Esophagus squamous epithelium (tissue), 5 donors: ENCODE measurements at places on chromosomes 7 and 10.

DNA sequence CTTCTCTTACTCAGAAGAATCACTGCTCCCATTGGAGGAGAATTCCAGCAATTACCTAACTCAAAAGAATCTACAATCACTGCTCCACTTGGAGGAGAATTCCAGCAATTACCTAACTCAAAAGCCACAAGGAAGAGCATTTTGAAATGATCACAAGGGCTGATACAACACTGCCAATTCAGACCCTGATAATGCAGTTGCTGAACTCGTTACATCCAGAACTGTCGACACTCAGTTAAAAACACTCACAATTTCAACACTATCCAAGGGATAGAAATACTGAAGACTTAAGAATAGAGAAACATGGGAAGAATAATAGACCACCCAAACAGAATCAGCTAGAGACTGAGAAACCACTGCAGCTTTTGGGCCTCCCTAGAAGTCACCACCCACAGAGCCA lies 27.8 kb downstream of the AFAP1L2 start:
- DNase-seq, result no peak

DNA sequence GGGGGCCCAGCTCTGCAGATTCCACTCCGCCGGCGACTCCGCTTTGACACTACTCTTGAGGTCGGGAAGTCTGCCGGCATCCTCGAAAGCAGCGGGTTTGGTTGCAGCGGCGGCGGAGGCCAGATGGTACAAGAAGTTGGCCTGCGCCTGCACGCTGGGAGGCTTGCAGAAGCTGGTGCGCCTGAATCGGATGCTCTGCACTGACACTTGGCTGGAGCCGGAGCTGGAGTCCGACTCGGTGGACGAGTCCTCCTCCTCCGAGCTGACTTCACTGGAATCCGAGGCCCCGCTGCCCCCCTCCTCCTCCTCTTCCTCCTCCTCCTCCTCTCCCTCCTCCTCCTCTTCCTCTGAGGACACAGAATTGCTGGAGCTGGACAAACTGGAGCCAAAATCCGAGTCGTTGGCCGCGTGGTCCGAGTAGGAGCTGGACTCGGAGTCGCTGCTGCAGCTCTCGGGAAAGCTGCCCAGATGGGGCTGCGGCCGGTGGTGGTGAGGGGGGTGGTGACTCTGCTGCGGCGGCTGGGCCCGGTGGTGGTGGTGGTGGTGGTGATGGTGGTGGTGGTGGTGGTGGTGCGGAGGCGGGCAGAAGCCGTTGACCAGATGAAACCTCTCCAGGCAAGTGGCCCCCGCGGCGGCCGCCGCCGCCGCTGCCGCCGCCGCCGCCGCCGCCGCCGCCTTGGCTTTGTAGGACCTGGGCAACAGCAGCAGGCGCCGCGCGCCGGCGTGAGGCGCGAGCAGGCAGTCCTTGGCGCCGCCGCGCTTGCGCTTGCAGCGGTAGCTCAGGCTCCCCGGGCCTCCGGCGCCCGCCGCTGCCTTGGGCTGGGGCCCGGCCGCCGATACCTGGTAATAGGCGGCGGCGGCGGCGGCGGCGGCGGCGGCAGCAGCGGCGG lies 9.0 kb downstream of the SKIDA1 start:
- no peak for DNase-seq

- no peak for DNase-seq
Observed at GRCh38 chr7:113092762-113093161, 6.1 kb upstream of the GPR85 start.

- no peak for DNase-seq
Observed at GRCh38 chr7:150435047-150435389, 15.4 kb upstream of the GIMAP8 start.

DNA sequence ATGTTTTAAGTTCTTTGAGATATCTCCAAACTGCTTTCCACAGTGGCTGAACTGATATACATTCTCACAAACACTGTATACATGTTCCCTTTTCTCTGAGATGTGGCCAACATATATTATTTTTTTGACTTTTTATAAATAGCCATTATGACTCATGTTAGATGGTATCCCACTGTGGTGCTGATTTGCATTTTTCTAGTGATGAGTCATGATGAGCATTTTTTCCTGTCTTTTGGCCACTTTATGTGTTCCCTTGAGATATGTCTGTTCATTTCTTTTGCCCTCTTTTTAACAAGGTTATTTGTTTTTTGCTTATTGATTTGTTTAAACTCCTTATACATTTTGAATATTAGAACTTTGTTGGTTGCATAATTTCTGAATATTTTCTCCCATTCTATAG lies 1055.1 kb downstream of the NXPH1 start:
- no peak for DNase-seq

DNA sequence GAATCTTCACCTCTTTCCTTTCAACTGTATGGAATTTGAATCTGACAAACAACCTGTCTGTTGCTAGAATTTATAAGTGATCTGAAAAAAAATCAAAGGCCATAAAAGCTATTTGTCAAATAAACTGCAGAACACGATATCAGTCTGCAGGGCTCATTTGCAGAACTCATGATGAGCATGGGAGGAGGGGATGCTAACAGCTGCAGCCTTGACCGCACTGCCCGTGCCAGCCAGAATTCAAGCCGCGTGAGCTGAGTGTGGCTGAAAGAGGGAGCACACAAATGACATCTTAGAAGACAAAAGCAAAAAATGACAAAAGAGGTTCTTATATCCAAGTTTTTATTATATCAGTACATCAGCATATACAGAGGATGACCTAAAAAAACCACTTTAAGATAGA lies 15.7 kb downstream of the LRRTM3 start:
- DNase-seq, result no peak

GRCh38 chr7:91988213-91988612 lies 47.6 kb downstream of the AKAP9 start:
- DNase-seq, result no peak

GRCh38 chr10:29026802-29027580 lies 261.9 kb upstream of the LYZL1 start:
- no peak for DNase-seq

DNA sequence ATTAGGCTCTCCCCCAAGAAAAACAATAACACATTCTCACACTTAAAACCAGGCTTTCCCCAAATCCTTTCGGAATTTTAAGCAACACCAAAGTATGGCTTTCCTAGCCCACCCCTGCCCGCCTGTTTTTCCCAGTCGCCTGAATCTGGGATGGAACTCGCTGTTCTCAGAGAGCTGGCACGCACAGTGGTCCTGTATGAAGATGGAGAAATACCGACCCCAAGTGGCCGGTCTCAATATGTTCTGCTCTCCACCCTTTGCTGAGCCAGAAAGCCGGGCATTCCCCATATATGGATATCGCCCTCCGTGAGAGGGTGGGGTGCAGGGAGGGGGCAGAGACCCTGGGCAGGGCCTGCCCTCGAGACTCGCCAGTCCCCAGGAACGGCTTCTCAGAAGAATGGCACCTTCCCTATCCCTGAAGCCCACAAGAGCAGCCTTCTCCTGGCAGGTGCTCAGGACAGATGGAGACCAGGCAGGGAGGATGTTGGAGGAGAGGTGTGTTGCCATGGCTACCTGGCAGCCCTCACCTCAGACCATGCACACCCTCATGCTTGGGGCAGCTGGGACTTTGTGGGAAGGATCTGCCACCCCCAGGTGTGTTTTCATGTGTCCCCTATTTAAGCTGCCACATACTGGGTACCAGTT lies 3.4 kb downstream of the TACR2 start:
- no peak for DNase-seq

- no peak for DNase-seq
Observed at GRCh38 chr7:8629504-8629903, 196.1 kb downstream of the NXPH1 start.
